Lower leg skin (tissue), 4 donors: ENCODE measurements at places on chromosomes 6 and 20. TPM values are rescaled to one million over a fixed set of nuclear protein-coding genes. Genes with fewer than 3 reads are reported as not detected.

DNA sequence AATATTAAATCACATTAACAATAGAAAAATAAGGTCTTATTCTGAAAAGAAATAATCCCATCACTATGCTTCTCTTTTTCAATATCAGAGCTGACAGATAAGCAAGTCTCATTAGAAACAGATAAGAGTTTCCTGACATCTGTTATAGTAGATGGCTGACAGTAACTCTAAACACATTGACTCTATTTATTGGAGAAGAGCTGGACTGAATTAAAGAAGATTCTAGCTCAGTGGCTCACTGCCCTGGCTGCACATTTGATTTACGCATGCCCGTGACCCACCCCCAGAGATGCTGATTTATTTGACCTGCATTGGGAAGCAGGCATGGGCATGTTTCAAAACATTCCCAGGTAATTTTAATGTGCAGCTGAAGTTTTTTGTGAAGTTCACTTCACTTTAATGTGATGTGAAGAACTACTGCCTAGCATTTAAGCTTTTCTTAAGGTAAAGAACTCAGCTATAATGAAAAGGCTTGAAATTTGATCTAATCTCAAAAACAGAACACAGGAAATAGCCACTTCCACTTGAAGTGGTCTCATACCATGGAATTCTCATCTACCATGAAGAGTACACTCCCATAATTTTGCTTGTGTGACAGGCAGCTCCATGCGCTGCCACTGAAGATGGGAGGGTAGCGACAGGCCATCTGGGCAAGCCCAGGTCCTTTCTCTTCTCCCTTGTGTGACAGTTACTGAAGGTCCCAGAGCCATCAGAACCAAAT is 162.3 kb downstream of the TPBG start:
- DNase-seq: no peak

DNA sequence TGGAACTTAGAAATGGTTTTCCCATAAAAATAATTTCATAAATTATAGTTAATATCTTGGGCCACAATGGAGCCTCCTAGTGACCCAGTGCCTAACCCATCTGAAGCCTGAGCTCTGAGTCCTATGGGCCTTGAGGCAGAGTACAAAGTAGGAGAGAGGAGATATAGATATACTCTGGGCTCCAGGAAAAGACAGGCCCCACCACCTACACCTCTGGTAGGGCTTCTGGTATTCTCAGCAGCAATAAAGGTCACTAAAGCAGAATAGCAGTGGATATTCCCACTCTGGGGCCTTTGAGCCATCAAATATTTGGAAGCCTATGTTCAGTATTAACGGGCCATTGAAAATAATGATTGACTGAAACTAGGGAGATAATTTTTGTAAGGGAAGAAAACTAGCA is 24.1 kb downstream of the CYP39A1 start:
- no peak for DNase-seq

GRCh38 chr20:35773154-35773751 is 1.4 kb downstream of the PHF20 start:
- DNase-seq: peak; percentile 29

- DNase-seq: no peak
Measured at GRCh38 chr6:3608159-3608558, 143.4 kb downstream of the PXDC1 start.

DNA sequence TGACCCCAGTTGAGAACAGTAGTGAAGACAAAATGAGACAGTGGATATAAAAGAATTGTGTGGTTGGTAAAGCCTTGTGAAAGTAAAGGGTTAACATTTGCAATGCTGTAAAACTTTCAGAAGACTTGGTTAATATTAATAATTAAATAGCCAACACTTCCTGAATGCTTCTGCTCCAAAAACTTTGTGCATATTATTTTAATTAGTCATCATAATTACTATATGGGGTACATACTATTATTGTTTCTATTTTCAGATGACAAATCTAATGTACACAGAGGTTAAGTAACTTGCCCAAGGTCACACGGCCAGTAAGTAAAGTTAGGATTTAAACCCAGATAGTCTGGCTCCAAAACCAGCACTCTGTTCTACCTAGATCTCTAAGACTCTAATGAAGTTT is 291.3 kb downstream of the OGFRL1 start:
- DNase-seq: no peak

DNA sequence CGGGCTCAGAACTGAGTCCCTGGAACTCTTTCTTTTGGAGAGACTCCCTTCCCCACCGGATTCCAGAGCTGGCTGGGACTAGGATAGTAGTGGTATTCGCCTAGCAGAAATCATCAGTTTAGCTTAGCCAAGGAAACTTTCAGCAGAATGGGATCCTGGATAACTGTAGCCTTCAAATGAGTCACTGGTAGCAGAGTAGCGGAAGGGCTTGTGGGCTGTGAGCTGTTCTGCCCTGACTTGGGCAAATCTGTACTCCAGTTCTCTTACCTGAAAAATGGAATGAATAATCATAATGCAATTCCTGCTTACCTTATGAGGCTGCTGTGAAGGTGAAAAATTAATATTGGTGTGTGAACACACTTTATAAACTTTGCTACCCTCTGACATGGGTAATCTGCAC is 244.3 kb upstream of the CHD6 start:
- no peak for DNase-seq

The RBPJL gene
- not detected for total RNA-seq
